ENCODE measurements at places on chromosomes 1 and 21.

GRCh38 chr1:88252745-88253144, 431.3 kb upstream of the PKN2 start:
- DNase-seq: no peak

GRCh38 chr1:185960422-185961321, 226.5 kb downstream of the HMCN1 start:
- DNase-seq: no peak

GRCh38 chr1:82991569-82991968, 1007.4 kb downstream of the TTLL7 start:
- DNase-seq: no peak

- DNase-seq: no peak
Measured at GRCh38 chr1:119933397-119933796, 37.1 kb upstream of the ADAM30 start.

DNA sequence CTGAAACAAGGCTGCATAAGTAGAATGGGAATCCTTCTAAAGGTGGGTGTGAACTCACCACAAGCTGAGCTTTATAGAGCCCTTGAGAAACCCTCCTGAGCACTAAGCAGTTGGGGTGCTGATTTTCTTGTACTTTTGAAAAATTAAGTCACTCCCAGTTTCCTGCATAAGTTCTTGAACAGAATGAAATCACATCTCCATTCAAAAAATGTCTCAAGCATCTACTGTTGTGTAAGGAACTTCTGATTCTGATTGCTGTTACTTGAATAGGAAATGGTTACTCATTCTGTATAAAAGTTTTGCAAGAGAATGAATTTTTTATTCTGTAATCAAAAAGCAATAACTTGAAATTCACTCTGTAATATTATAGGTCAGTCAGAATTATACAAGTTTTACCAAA, 50.8 kb upstream of the WNT2B start:
- no peak for DNase-seq

GRCh38 chr1:71054281-71054731, 6.7 kb upstream of the PTGER3 start:
- no peak for DNase-seq

- DNase-seq: no peak
Measured at GRCh38 chr1:90729504-90730242, 12.6 kb upstream of the BARHL2 start.

DNA sequence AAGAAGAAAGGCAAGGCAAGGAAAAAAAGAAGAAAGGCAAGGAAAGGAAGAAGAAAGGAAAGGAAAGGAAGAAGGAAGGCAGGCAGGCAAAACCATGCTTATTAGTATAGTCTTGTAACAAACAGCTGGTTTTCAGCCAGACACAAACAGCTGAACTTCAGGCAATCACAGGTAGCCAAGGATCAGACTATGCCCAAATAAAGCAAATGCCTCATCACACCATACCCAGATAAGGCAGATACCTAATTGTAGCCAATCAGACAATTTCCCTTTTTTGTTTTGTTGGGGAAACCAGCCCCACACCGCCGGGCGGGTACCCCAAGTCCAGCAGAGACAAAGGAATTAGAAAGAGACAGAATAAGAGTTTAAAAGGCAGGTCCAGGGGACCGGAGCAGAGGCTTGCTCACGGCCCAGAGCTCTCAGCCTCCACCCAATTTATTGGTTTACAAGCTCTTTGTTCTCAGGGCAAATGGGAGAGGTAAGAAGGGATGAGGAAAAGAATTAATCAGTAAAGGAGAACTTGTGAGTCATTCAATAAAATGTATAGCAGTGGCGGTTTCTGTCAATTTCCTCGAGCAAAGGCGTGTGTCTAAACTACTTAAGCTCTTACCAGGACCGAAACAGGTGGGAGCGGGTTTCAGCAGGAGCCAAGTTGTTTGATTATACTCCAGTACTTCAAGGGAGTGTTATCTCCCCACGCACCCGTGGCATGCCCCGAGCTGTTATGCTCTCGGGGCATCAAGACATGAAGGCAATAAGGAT, 886.8 kb downstream of the KCNT2 start:
- no peak for DNase-seq

- DNase-seq: no peak
Measured at GRCh38 chr1:154407198-154408091, 2.3 kb downstream of the IL6R start.

DNA sequence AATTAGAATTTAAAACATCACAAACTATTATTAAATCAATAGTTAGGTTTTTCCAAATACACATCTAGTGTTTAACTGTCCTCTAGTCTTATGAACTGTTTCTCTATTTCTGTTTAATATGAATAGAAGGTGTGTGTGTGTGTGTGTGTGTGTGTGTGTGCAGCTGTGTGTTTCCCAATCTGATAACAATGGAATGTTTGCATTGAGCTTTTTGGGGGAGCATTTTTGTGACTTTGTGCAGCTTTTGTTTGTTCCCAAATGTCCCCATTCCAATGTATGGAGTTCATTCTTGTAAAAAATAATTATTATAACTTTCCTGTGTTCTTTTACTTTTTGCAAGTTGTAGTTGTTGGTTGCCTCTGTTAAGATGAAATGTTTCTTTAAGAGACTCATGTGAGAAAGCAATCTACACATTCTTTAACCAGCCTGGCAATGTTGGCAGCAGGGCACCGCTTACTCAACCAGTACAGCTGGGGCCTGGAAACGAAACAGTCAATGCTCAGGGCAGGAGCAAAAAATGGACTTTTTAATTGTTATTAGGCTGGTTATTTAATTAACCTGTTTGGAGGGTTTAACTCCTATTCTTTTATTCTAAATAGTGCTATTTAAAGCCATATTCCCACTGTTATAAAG, 354.3 kb downstream of the SRGAP2C start:
- no peak for DNase-seq

- DNase-seq: no peak
Measured at GRCh38 chr1:243842161-243842560, 7.9 kb downstream of the AKT3 start.

DNA sequence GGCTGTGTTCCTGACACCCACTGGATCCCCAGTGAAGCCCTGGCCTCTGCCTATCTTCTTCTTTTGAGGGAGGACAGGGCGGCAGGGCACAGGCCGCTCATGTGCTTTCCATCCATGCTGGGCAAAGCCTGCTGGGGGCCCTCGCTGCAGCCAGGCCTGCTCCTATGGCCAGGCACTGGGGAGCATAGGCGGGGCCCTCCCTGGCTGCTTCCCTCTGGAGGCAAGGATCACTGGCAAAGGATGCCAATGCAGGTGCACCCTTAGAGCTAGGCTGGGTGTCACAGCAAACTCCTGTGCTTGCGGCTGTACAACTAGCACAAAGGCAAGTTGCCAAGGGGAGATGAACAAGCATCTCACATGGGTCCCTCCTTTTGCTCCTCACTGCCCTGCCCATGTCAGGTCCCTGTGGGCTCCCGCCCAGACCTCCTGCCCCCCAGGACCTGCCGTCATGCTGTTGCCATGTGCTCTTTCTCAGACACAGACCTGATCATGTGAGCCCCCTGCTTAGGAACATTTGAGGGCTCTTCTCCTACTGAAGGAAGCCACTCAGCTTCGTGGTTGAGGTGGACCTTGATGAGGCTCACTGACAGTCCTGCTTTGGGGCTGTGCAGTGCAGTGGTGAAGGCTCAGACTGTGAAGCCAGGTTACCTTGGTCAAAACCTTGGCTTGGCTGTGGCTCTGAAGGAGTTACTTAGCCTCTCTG, 393.6 kb downstream of the PTPRU start:
- DNase-seq: no peak

DNA sequence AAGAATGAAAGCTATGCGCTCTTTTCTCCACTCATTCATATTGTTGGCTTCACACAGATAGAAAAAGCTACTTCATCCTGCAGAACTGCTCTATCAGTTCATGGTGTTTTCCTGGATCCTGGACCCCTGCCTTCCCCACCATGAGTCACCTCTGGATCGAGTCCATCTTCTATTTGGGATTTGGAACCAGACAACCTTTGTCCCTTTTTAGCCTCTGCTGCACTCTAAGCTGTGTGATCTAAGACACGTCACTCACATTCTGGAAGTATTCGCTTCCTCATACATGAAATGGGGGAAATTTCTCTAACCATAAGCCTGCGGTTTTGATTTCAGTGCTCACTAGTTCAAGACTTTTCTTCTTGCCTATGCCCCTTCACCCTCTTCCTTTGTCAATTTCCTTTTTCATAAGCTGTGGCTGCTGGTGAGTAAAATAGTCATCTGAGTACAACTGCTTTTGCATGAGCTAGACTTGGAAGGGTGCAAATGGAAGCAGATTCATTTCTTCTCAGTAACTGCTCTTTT, 14.1 kb upstream of the DEGS1 start:
- DNase-seq: peak; percentile 12

- DNase-seq: no peak
Measured at GRCh38 chr21:25428537-25428936, 178.7 kb downstream of the MRPL39 start.

DNA sequence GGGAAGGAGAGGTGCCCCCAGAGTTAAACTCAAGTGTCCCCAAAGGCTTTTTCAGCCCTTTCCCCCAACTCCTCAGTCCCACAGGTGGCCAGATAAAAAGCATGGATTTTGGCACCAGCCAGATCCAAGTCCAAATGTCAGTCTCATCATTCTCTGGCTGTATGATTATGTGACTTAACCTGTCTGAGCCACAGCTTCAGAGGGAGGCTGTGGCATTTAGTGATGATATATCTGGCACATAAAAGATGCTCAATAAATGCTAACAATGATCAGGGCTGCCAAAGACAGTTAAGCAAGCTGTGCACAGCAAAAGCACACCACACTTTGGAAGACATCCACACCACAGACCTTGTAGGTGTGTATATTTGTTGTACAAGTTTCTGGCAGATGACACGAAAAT, 5.6 kb upstream of the PADI3 start:
- DNase-seq: no peak

GRCh38 chr1:54374766-54375165, 31.4 kb downstream of the SSBP3 start:
- DNase-seq: no peak

DNA sequence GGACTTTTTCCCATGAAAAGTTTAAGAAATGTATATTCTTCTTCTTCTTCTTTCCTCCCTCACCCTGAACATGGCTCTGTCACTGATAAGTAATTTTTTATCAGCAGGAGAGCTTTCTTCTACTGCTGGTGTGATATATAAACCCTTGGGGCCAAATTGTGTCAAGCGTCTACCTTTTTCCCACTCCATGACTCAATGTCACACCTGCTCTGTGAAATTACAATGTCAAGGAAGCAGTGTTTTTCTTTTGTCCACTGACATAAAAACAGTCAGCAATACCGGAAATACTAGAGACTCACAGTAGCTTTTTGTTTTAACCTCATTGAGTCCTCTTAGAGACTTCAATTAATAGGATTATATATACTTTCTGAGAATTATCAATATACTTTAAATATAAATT, 416.2 kb upstream of the ADGRL4 start:
- DNase-seq: no peak

GRCh38 chr1:226971765-226972164, 31.7 kb downstream of the COQ8A start:
- no peak for DNase-seq

GRCh38 chr1:55833529-55834091, 618.4 kb upstream of the USP24 start:
- DNase-seq: no peak

GRCh38 chr1:118160806-118161205, 24.2 kb downstream of the SPAG17 start:
- no peak for DNase-seq

- no peak for DNase-seq
Measured at GRCh38 chr21:15749082-15749860, 19.5 kb downstream of the USP25 start.

DNA sequence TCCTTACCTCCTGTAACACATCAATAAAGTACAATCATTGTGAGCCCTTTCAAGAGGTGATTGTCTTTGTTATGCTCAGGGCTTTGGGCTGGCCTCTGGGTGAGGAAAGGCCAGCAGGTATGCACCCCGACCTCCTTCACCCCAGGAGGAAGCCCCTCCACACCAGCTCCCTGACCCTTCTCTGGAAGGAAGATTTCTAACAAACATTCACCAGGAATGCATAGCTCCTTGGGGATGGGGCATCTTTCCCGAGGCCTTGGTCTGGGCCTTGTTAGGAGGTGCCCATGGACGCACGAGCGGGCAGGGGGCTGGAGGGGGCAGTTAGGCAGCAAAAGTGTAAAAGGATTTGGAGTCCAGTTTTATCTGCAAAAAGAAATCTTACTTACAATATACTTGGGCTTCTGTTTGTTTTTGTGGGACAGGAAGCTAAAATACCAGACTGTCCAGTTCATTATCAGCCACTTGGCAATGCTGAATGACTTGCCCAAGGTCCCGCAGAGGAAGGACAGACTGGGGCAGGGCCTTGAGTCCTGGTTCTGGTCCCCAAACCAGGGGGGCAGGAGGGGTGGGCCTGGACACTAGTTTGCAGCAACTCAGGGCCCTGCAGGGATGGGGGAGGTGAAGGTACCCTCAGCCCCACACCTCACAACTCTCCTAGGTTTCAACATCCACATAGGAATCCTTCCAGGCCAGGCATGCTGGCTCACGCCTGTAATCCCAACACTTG, 10.1 kb downstream of the ZC3H12A start:
- DNase-seq: no peak

- DNase-seq: no peak
Measured at GRCh38 chr1:193281894-193282293, 95.5 kb upstream of the B3GALT2 start.

DNA sequence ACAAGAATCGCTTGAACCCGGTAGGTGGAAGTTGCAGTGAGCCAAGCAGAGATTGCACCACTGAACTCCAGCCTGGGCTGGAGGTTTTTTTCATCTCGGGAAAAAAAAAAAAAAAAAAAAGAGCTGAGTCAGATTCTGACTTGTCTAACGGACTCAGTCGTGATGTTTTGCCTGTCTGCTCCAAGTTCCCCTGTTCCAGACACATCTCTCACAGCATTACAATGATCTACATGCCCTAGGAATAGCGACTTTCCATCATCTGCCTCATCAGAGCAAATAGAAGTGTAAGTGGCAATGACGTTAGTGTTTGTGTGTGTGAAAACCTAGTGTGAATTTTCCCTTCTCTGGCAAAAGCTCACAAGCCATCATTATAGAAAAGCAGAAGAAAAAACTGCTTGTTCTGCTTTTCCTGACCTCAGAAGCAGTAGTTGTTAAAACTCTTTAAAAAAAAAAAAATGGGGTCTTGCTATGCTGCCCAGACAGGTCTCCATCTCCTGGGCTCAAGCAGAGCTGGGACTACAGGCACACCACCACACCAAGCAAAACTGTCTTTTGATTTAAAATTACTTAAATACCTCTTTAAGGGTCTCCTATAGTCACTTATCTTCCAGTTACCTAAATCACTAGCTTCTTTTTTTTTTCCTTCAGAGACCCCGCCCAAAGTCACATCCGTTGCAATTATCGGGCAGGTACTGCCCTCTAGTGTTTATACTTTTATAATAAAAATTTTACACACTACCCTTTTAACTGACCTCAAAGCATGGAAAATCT, 37.3 kb downstream of the PLEKHO1 start:
- DNase-seq: no peak

Data from GOT3 (cell line).